Neural crest cell (in vitro differentiated cells): ENCODE measurements at places on chromosomes 2 and 18. TPM values are rescaled to one million over a fixed set of nuclear protein-coding genes. Genes with fewer than 3 reads are reported as not detected.

DNA sequence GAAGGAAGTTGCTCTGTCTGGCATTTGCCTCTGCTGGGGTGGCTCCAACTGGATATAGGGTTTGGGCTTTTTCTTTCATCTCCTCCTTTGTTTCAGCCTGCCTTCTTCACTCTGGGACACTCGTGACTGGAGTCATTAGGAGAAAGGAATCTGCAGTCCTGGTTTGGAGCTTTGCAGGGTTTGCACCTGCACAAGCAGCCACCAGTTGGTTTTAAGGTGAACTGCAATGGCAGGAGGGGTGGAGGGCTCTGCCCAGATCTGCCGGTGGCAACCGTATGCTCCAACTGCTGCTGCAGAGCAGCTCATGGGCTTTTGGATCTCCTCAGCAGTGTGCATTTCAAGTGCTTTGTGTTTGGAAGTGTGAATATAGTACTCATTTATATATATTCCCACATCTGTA lies 131.3 kb upstream of the MGAT5 start:
- no peak for DNase-seq

- DNase-seq = no peak
These were observed 22.6 kb downstream of the PLEK start for GRCh38 chr2:68387408-68388350.

DNA sequence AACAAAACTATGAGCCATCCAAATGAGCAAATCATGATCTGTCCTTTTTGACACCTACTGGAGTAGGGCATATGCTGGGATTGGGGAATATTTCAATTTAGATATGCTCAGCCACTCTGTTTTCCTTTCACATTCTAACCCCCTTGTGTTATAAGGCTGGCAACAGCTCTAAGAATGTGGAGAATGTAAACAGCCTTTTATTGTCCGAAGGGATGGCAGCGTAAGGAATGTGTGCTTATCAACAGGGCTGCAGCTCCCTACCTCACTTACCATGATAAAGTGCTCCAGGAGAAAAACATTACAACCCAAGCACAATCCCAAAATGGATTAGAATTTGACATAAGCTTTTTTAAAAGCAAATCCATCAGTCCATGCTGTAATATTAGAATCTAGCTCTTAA lies 2.2 kb downstream of the NXPH2 start:
- DNase-seq = no peak

DNA sequence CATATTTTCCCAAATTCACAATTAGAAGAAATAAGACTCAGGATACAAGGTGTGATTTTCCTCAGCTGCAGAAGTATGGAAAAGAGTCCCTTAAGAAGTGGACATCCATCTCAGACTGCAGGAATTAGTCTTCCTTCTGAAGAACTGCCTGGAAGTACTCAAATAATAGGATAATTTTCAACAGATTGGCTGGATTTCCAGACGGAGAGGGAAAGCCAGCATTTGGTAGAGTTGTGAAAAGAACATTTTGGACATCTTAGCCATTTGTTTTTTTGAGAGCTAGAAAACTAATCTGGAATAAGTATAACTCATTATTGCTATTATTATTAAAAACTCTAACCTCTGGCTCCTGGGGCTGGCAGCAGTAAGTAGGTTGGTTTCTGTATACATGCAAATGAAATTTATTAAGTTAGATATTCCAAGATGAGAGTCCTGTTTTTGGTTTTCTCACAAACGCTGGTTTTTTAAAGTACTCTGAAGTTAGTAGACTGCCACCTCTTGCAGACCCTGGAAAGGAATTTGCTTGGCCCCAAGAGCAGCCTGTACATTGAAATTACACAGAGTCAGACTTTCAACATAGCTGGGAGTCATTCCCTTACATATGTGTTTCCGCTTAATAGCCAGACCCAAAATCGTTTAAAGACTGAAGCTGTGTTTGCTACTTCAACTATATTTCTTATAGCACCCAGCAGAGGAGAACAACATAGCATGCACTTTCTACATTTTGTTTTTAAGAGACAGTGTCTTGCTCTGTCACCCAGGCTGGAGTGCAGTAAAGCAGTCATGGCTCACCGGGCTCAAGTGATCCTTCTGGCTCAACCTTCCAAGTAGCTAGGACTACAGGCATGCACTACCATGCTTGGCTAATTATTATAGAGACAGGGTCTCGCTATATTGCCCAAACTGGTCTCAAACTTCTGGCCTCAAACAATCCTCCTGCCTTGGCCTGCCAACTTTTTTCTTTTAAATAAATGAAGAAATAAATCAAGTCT lies 142.4 kb downstream of the THADA start:
- no peak for DNase-seq

GRCh38 chr18:5993938-5994337 lies 98.6 kb upstream of the TMEM200C start:
- no peak for DNase-seq

DNA sequence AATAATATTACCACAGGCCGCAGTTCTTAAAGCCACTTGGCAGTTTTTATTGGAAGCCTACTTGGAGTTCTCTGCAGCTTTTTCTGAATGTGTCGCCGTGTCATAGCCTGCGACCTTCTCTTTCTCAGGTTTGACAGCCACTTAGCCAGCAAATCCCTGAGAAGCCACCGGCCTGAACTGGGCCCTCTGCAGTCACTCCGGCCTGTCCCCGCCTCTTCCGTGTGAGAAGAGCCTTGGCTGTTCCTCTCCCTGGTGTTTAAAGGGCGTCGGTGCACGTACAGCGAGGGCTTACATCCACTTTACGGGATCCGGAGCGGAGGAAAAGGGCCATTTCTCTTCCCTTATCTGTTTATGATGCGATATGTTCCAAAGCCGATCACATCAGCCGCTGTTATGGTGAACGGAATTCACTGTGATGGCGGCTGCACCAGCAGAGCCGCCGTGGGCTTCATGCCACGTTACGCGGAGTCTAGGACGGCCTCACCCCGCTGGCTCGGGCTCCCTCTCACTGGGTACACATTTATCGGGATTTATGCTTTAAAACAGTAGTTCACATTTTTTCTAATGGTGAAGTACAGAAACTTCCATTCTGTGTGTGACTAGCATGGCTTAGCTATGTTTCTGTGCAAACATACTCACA lies 66.8 kb downstream of the GBX2 start:
- DNase-seq = no peak

GRCh38 chr2:189128970-189129369 lies 50.6 kb downstream of the COL5A2 start:
- DNase-seq = no peak

DNA sequence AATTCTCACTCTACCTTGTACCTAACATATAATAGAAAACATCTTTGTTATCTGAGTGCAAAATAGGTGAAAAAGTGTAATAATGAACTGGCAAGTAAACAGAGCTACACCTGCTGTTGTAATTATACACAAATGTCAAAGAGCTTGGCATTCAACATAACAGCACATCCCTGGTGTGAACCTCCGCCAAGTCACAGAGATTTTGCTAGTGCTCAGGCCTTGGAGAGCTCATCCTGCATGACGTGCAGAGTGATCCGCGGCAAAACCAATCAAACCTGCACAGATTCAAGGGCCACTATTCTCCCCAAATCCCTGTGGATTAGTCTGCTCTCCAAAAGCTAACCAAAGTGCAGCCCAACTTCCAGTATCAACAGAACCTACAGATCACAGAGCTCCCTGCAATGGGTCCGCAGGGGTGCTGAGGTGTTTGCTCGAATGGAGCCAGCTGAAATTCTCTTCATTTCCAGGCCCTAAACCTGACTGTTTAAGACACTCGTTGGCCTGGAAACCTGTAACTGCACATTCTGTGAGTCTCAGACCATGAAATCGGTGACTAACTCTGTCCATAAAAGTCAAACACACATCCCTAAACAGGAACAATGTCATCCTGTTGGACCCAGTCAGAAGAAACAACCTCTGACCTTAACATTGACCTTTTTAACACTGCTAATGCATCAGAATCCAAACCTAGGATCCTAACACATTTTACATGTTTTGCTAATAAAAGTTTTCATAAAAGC lies 111.8 kb downstream of the EPB41L3 start:
- no peak for DNase-seq

DNA sequence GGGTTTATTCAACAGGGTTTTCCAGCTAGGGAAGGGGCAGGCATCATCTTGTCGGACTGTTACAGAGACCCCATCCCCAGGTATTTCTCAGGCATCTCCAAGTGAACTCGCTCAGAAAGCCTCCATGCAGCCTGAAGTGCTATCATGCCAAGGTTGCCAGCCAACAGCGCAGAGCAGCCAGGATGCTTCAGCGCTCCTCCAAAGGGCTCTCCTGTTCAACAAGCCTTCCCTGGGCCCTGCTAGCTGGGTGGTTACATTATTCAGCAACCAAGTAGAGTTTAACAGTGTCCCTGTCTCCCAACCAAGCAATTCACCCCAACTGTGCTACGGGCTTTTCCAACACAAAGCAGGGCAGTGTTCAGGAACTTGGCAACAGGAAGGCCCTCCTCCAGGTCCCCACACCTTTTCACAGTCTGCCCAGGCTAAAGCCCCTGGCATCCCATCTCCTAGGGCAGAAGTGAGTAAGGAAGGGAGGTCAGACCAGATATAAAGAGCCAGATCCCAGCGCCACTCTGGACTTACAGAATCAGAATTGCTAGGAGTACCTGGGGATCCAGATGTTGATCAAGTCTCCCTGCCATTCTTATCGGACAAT lies 52.9 kb downstream of the ZBTB7C start:
- no peak for DNase-seq

DNA sequence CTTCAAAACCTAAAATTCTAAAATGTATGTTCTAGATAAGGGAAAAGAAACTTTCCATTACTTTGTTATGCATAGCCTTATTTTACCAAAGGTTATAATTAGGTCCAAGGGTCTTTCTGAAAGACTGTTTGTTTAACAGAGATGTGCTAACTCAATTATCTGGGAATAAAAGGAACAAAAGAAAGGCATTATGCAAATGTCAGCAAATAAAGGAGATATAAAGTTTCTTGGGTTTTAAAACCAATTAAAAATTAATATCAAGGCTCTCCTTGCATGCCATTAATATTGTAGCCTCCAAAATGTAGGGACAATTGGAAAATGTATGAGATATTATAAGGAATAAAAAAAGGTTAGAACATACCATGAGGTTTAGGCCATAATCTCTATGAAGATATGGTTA lies 87.8 kb upstream of the DOCK10 start:
- no peak for DNase-seq

DNA sequence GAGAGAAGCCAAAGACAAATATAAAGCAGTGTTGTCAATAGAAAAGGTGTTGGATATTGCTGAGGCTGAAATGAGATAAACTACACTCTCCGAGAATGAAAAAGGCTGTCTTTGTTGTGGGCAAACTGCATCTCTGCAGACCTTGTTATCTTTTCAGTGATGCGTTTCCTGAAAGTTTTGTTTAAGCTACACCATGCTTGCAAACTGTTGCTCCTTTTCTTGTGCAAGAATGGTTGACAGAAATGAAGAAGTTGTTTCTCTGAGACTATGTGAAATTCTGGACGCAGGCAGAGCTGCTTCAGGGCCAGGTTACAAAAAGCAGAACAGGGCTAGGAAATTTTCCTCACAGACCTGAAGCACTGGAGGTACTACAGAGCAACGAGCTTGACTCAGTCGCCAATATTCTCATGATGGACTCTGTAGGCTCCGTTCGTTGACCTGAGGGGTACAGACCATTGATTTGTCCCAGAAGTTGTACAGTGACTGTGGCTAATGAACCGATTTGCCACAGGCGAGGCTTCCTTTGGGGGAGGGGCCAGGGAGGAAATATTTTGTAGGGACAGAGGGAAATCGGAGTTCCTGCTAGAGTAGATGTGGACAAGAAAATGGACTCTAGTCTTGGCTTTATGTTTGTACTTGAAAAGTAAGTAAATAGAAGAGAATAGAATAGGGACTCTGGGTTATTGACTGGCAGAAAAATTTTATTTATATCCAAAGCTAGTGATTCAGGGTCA lies 3.5 kb upstream of the ATL2 start:
- no peak for DNase-seq

The ITPRIPL1 gene
- total RNA-seq = 24.2 and 25.6 TPM in 2 replicates

The SKOR2 gene
- total RNA-seq = 0.96 and 1.4 TPM in 2 replicates

The HOXD12 gene
- not detected in 2 replicates for total RNA-seq

The ZNF236 gene
- 18.4 and 20.4 TPM in 2 replicates for total RNA-seq

The AFF3 gene
- total RNA-seq = 20.9 and 25.7 TPM in 2 replicates

The CRYGC gene
- total RNA-seq = not detected in 2 replicates

The LRRC30 gene
- total RNA-seq = not detected in 2 replicates

The FAM110C gene
- total RNA-seq = 0.07 and 0.09 TPM in 2 replicates

The KCNS3 gene
- 1.4 and 2.7 TPM in 2 replicates for total RNA-seq

The CD8B2 gene
- total RNA-seq = not detected in 2 replicates

The EML6 gene
- 7.4 and 8.1 TPM in 2 replicates for total RNA-seq

The TSPYL6 gene
- total RNA-seq = not detected in 2 replicates
